ENCODE measurements at places on chromosomes 2 and 18.

DNA sequence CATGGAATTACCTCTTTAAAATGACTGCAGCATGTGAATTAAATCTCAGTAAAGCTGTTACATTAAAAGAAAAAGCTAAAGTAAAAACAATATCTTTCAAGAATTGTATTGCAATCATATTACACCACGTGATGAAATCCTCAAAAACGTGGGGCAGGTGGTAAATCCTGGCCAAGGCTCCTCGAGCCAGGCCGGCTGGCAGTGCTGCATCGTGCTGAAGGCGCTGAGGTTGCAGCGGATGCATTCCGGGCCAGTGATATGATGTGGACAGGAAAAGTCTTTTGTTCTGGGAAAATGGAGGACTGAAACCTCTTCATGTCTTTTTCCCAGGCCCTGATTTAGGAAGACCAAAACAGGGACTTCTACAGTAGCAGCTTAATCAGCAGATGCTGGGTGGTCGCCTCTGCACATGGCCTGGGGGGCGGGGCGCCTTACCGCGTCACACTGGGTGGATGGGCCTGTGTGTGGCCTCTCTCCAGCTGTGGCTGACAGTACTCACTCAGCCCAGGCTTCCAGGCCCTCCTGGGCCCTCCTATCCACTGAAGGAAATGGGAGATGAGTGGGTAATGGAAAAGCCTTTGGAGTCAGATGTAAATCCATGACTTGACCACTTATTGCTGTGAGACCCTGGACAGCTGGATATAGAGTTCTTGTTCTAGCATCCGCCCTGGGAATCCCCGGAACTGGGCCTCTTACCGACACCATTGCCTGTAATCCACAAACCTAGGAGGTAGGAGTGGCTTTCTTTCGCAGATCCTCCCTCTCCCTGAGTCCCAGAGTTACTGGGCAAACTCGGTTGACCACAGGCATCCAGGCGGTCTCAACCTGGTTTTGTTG is 45.1 kb downstream of the PROC start:
- DNase-seq, result no peak

DNA sequence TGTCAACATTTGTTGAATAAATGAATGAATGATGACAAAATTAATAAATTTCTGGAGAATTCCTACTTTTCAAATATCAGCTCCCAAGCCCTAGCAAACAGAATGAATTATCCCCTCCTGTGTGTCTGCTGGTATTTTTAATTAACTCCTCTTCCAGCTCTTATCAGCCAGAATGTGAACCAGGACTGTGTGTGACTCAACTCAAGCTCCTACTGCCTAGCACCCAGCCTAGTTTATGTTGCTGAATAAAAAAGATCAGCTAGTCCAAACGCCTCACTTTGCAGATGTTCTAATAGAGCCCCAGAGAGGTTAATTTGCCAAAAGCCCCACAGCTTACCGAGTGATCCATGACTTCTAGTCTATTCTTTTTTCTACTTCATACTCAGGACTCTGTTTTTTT is 50.3 kb downstream of the RABL2A start:
- no peak for DNase-seq

DNA sequence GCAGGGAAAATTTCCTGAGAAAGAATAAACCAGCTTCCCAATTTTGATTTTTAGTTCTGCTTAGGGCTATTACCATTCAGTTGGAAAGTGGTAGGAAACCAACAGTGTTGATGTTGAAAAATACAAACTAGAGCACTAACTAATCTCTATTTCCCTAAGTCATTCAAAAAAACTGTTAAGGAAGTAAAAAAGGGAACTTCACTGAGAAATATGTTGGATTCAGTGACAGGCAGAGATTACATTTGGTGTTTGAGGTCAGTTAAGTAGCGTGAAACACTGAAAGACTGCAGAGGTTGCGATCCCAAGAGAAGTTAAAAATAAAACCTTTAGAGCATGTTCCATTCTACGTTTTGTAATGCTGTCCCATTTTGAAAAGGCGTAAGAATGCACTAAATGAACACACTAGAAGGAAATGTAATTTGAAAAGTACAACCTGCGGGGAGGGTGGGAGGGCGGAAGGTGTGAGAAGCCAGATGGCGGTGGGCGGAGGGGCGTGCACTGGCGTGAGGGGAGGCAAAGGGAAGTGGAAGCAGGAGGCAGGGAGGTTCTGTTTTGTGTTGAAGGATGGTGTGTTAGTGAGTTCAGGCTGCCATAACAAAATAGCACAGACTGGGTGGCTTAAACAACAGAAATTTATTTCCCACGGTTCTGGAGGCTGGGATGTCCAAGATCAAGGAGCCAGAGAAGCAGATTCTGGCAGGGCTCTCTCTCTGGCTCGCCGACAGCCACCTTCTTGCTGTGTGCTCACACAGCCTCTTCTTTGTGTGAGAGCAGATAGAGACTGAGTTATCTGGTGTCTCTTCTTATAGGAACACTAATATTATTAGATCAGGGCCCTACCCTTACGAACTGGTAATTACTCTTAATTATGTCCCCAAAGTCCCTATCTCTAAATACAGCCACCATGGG is 94.3 kb upstream of the KCTD1 start:
- DNase-seq, result no peak

DNA sequence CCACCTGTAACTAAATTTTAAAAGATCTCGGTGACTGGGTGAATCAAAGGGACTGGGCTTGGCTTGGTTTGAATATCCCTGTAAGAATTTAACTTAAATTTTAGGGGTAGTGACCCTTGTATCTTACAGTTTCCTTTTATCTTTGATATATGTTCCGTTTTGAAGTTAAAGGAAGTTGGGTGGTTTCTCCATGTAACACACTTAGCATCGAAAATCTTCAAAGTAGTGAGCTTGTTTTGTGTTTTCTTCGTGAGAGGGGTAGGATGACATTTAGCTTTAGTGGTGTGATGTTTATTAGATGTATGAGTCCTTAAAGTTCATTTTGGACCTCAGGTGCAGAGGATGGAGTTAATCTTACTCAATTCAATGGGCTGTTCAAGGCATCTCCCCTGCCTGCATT is 1.6 kb downstream of the WDR7 start:
- DNase-seq, result no peak

DNA sequence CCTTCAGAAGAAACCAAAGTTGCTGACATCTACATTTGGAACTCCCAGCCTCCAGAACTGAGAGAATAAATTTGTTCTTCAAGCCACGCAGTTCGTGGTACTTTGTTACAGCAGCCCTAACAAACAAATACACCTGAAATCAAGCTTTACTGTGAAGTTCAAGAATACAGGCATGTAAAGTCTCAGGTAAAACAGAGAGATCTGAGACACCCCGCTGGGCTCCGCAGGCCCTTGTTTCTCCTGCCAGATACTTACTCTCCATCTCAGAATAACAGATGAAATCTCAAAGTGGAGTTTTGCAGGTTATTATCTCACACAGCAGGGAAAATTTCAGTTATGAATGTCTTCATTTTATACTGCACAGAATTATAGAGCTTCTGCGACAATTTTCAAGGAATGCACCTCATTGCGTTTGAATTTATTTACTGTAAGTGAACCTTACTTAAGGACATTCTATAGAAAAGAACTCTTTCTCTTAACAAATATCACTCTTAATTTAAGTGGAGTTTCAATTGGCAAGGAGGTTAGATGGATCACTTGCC is 492.4 kb upstream of the LRATD1 start:
- DNase-seq, result no peak

DNA sequence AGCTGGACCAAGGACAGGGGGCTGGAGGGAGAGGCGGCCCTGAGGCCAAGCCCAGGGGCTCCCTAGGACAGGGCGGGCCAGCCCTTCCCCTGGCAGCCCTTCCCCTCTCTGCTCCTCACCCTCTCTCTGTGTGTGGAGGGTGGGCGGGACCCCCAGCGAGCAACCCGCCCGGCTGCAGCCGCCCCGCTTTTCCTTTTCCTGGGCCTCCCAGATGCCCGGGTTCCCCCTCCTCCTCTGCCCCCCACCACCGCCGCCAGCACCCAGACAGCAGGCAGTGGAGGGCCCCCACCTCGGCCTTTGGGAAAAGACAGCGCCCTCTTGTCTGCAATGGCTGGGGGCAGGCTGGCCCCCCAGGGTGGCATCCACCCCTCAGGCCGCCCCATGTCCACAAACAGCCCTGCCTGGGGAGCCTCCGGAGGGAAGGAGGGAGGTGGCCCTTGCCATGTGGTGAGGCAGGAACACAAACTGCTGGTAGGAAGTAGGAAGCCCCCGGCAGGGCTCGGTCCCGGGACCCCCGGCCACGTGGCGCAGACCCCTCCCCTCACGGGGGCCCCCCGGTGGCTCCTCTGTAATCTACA is 135.1 kb upstream of the CTDP1 start:
- no peak for DNase-seq

- no peak for DNase-seq
Measured at GRCh38 chr2:189702071-189702470, 27.6 kb downstream of the ANKAR start.

Data from fibroblast of gingiva (primary cell).